ENCODE measurements at places on chromosomes 16 and 17.
A peak's percentile ranks its signal among the peaks of the same experiment; 100 is the strongest.

DNA sequence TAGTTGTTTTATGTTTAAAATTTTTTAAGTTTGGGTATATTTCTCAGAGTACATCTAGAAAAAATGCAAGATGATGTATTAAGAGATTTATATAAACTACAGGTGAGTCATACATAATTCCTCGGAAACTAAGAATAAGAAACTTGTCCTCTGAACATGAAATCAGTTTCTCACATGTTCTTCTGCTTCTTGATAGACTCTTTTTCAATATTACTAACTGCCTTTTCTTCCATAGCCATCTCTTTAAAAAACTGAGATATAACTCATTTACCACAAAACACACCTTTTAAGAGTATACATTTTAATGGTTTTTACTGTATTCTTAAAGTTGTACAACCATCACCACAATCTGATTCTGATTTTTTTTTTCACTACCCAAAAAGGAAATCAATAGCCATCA lies 238.4 kb upstream of the AXIN2 start:
- DNase-seq = no peak

DNA sequence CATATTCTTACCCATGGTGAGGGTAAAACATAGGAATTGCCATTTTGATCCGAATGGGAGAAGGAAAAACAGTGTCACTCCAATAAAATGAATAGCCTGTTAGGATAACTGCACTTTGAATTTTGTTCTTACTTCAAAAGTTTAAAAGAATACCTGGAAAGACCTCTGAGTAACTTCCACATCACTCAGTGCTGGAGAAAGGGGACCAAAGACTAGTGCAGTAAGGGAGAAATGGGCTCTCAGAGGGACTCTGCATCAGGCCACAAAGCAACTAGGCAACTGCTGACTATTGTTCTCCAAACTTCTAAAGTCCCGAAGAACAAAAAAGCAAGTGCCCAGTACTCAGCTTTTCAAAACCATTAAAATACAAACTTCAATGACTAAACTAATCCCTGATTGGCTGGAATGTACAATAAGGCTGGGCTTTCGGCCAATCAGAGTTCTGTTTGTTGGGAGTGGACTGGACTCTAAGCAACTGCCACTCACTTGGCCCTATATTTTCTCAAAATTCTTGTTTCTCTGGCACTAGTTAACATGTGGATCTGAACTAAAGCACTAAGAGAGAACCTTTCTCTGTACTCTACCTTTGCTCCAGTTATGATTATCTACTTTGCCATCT lies 6.2 kb downstream of the DNAJC7 start:
- no peak for DNase-seq

DNA sequence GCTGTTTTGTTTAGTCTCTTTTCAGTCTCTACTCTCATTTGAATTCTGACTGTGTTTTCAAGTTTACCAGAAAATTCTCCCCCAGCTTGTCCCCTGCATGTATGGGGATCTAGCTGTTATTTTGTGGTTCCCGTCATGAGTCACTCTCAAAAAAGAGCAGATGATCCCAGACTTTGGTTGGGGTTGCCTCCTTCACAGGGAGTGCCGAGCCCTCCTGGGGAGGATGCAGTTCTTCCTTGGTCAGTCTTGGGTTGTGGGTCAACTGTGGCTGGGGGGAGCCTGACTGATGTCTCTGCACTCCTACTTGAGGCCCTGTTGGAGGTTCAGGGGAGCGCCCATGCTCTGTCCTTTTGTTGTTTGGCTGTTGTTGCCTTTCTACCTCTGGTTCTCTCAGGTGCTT lies 37.7 kb downstream of the EPN2 start:
- no peak for DNase-seq

- DNase-seq = no peak
These were observed 145.5 kb downstream of the C16orf95 start for GRCh38 chr16:87171723-87172122.

DNA sequence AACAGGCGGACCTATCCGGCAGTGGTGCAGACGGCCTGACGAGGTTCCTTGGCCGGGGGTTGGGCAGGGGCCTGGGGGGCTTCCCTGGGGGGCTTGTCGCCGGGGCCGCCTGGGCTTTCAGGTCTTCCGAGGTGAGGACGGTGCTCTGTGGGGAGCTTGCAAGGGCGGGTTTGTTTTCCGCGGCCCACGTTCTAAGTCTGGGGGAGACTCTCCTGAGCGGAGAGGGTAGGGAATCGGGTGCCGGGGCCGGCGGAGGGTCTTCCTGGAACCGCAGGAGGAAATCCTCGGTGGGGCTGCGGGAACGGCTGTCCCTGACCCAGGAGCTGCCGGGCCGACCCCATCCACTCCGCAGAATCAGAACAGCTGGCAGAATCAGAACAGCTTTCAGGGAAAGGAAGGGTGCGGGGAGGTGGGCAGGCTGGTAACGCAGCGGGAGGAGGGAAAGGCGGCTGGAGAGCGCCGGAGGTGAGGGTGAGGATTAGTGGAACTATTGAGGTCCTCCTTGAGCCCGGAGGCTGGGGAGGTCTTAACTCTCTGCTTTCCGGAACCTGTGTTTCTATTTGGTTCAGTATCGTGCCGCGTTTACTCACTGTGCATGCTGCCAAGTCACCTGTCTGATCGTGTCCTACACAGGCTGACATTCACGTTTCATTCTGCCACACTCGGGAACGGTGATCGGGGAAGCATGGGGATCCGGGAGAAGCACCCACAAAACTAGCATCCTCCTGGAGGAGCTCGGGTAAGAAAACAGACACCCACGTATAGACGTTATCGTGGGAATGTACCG lies 28.9 kb downstream of the CPSF4L start:
- DNase-seq = peak; percentile 3

DNA sequence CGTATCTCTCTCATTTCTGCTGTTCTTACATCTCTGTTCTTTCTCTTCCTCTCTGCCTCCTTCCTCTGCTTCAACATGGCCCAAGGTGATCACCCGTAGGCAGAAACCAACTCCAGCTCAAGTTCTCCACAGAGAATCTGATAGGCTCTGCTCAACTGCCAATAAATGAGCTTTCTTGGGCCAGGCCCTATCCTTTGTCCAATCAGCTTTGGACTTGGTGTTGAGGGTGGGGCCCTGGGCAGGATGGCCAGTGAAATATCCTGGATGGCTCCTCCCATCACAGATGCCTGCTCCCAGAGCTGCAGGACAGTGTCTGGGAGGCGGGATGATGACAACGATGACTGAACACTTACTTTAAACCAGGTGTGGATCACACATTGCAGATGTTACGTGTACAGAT lies 17.4 kb upstream of the BRD7 start:
- no peak for DNase-seq

- no peak for DNase-seq
These were observed 581 bp upstream of the TMEM208 start for GRCh38 chr16:67226295-67226803.

Data from stimulated activated CD8-positive, alpha-beta memory T cell treated with anti-CD3 and anti-CD28 coated beads, Interleukin-7, amount 100 ng/mL, for 48 hours (primary cell).